ENCODE measurements at places on chromosomes 13 and 19.
A peak's percentile ranks its signal among the peaks of the same experiment; 100 is the strongest.

DNA sequence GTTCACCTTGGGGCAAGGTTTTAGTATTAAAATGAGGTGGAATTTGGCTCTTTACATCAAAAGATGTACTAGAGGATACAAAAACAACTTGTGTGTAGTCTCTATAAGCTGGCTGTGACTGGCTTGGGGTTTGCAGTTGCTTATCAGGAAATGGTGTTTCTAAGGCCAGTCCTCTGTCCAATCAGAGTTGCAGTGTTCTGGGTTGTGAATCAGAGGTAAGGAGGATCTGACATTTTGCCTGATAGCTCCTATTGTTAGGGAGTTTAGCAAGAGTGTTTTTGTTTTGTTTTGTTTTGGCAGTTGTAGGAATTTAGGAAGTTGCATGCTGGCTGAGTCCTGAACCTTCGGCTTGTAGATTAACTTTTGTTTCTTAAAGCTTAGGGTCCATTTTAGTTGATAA lies 20.1 kb upstream of the ESD start:
- no peak for DNase-seq

- no peak for DNase-seq
Observed at GRCh38 chr13:41693434-41693833, 236.1 kb downstream of the RGCC start.

DNA sequence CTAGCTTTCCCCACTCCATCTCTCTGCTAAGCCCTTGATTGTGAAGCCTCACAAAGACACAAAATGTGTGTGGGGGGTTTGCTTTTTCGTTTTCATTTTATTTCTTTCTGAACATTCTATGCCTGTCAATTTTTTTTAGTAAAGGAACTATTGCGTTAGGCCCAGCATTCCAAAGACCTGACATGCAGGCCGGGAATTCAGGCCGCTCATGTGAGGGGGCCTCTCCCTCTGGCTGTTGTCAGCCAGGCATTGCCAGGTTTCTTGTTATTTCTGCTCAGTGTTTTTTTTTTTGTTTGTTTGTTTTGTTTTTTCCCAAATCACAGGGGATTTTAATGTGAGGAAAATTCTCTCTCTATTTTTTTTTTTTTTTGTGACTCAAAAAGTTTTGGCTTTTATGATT lies 10.3 kb upstream of the MEDAG start:
- peak; percentile 72 for DNase-seq

DNA sequence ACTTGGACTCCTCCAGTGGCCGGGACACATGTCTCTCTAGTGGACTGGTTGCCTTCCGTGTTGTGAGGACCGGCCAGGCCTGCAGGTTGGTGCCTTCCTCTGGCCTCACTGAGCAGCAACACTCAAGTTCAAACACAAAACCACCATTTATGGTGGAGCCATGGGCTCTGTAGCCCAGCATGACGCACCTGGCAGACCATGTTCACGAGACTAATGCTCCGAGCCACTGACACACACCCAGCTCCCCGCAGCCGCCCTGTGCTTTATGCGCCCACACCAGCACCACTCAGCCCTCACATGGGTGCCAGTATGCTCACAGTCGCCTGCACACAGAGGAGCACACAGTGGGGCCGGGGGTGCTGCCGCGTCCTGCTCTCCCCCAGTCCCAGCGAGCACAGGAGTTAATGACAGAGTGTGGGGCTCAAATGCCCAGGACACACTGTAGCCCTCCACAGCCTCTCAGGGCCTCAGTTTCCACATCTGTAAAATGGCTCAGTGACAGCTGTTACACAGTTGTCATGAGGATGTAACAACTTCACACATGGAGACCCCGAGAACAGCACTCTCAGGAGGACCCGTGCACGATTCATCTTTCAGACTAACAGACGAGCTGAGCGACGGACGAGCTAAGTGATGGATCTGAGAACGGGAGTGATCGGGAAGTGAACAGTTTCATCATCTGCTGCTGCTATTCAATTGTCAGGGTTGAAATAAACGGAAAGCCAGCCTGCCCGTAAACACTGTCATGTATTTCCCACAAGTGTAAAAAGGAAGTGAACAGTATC lies 7.8 kb downstream of the GAS6 start:
- DNase-seq, result no peak
